GM12878 (cell line): ENCODE measurements at places on chromosomes 5 and 9. TPM values are rescaled to one million over a fixed set of nuclear protein-coding genes. Genes with fewer than 3 reads are reported as not detected.

The SLC6A18 gene
- total RNA-seq, result not detected in 2 replicates

The CDK9 gene
- total RNA-seq, result 86.3 and 92.6 TPM in 2 replicates

GRCh38 chr9:33124046-33124445 lies 43.1 kb downstream of the B4GALT1 start:
- DNase-seq, result no peak

The CARTPT gene
- total RNA-seq, result not detected in 2 replicates

GRCh38 chr9:1956958-1957357 lies 58.2 kb upstream of the SMARCA2 start:
- DNase-seq, result no peak

DNA sequence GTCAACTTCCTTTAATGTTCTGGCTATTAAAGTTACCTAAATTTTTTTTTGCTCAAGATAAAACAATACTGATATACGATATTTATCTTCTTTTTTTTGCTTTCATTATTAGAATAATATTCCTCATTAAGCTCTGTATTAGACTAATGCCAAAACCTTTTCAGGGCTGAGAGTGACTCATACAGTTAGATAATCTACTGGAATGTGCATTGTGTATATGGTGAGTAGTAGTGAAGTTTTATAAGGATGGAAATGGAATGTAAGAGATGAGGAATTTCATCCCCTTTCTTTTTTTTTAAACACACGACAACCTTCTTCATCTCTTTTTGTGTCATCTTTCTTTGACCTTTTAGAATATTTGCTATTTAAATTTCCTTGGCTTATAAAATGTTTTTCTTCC lies 268.6 kb downstream of the ISL1 start:
- no peak for DNase-seq

DNA sequence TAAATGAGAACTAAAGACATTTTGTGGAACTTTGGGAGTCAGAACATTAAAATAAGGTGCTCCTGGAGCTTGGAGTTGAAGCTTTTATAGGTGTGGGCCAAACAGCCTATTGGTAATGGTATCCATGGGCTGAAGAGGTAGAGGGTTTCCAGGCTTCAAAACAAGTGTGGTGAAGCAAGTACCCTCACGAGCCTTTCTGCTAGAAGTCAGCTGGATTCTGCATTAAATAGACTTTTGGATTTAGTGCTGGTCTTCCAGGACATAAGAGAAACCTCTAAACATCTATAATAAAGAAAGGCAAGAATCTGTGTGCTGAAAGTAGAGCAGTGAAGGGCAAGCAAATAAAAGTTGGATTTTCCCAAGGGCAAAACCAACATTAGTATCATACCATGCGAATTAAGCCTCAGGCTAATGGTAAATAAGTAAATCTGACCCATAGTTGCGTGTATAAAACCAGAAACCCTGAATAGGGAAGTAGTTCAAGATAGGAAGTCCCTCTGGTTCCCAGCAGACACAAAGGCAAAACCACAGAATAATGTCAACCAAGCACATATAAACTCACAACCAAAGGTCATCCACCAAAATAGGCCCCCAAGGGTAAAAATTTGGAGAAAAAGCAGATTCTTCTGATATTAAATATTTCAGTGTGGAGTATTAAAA lies 306.3 kb downstream of the TLE4 start:
- DNase-seq, result no peak

DNA sequence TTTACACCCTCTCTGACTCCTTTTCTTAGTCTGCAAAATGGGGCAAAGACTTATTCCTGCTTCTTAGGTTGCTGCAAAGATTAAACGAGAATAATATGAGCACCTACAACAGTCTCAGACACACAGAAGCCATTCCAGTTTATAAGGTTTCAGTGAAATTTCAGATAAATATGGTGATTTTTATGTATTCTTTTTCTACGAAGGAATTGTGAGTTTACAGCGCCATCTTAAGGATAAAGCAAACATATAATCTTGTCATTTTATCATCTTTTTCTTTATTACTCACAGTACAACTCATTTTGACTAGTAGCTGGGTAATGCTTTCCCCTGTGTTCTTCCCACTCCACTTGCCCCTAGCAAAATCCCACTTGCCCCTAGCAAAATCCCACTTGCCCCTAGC lies 29.2 kb upstream of the SMC5 start:
- DNase-seq, result no peak
